ENCODE measurements at places on chromosomes 1 and 21. TPM values are rescaled to one million over a fixed set of nuclear protein-coding genes. Genes with fewer than 3 reads are reported as not detected.

DNA sequence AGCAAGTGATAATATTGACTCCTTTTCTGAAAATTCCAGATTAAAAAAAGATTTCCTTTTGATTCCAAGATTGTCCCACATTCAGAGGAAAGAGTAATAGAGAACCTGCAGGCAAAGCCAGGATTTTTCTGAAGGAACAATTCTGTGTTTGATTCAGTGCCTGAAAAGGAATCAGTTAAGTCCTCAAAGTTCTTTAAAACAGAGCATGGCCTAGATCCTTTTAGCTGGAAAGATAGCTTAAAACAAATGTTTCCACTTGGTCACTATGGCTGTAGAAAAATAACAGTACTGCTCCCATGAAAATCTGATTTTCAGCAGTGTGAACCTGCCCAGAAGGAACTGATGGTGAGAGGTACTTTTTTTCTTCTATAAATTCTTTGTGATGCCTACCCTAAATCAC, 41.8 kb downstream of the HS2ST1 start:
- no peak for DNase-seq

Gene GBP7
- total RNA-seq = not detected

Gene FLG2
- total RNA-seq = not detected

DNA sequence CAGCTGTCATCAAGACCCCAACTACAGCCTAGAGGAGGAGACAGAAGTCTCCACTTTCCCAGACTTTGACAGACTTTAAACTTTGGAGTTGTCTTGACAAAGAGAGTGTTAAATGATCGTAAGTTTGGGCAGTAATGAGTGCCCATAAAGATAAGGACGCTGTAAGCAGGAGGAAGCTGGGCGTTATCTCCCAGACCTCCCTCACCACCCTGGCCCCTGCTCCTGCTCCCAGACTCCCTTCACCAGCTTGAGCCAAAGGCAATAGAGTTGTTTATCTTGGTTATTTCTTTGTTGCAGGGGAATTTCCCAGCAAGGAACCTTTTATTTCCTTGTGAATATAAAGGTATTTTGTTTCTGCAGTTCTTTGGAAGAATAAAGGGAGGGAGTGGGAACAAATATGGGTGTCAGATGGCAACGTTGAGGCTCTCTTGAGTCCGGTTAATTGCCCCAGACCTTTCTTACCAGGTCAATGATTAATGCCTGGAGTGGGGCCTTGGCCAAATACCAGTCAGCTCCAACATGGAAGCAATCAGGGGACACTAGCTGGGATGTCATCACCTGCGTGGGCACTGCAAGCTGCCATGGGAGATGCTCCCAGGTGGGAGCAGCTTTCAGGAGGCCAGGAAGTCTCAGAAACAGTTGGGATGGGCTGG, 4.4 kb downstream of the PIGR start:
- no peak for DNase-seq

Data from pulmonary artery endothelial cell (primary cell).